ENCODE measurements at places on chromosomes 1 and 21.

GRCh38 chr1:234967121-234967520 is 161.5 kb downstream of the TOMM20 start:
- no peak for DNase-seq

DNA sequence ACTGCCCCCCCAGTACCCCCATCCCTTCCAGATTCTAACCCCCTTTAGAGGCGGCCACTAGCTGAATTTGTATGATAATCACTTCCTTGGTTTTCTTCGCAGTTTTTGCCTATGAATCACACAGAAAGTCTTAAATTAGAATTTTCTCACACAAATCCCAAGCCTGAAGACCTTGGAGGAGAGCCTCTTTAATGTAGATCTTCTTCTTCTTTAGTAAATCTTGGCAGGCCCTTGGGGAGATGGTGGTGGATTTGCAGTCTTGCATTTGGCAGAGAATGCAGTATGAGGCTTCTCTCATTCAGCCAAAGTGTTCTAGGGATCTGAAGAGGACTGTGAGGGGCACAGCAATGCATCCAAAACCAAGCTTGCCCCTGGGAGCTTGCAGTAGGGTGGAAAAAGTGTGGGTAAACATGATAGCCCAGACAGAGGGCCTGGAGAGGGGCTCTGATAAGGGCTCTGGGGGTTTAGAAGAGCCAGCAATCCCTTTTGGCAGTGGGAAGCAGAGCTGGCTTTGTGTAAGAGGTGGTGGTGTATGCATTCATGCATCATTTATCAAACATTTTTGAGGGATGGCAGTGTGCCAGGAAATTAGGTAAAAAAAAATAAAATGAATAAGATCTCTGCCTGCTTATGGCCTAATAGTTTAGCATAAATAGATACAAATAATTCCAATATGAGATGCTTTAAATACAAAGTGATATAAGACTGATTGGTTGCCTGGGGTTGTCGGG is 7.7 kb upstream of the CDC42 start:
- no peak for DNase-seq

DNA sequence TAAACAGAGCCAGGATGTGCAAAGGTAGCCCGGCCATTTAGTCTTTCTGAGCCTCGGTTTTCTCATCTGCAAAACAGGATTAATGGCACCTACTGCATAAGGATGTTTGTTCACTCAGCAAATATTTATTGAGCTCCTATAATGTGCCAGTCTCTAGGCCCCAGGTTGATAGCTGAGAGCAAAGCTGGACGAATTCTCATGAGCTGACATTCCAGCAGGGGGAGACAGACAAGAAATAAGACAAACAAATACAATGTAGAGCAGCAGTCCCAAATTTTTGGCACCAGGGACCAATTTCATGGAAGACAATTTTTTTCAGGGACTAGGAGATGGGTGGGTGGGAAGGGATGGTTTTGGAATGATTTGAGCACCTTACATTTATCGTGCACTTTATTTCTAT is 74.3 kb upstream of the PAX7 start:
- DNase-seq, result no peak

DNA sequence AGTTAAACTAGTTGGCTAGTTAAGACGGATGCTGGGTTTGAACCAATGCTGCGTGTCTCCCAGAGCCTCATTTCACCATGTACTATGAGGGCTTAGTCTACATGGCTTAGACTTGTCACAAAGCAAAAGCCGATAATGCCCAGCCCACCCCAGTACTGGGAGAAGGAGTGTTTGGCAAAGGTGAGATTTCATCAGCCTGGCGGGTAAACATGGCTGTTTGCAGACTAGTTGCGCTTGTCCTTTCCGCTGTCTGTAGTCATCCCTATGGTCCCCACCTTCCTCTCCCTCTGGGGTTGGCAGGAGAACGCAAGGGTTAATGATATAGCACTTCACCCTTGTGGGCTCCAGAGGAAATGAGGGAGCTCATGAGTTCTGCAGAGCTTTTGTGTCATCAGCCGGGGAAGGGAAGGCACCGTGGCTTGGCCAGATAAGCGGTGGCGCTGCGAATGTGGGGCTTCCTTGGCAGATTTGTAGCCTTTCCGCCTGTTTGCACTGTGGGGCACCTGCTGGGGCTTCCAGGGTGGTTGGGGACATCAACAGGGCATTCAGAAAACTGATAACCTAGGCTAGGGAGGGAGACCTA is 29.2 kb downstream of the SOX13 start:
- DNase-seq, result no peak

GRCh38 chr1:53549287-53549686 is 90.1 kb downstream of the DMRTB1 start:
- DNase-seq, result no peak

DNA sequence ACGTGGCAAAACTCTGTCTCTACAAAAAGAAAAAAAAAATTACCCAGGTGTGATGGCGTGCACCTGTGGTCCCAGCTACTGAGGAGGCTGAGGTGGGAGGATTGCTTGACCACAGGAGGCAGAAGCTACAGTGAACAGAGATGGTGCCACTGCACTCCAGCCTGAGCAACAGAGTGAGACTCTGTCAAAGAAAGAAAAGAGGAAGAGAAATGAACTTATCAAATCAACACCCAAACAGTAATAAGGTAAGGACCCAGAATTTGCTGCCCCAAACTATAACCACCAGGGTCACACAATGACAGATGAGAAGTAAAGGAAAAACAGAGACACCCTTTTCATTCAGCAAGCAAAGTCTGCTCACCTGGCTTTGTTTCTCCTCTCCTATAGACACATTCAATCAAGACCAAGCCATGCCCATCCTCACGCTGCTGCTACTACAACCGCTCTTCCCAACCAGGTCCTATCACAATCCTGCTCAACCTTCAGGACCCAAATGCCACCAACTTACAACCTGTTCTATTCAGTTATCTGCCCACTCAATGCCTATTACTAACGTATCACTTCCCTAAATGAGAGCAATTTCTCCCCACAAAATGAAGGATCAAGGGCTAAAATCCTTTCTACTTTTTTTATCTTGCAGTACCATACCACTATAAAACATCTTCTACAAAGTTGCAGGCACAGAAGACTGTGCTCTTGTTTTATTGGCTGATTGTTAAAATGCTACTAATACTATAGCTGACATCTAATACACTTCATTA is 183.5 kb downstream of the RERE start:
- no peak for DNase-seq

DNA sequence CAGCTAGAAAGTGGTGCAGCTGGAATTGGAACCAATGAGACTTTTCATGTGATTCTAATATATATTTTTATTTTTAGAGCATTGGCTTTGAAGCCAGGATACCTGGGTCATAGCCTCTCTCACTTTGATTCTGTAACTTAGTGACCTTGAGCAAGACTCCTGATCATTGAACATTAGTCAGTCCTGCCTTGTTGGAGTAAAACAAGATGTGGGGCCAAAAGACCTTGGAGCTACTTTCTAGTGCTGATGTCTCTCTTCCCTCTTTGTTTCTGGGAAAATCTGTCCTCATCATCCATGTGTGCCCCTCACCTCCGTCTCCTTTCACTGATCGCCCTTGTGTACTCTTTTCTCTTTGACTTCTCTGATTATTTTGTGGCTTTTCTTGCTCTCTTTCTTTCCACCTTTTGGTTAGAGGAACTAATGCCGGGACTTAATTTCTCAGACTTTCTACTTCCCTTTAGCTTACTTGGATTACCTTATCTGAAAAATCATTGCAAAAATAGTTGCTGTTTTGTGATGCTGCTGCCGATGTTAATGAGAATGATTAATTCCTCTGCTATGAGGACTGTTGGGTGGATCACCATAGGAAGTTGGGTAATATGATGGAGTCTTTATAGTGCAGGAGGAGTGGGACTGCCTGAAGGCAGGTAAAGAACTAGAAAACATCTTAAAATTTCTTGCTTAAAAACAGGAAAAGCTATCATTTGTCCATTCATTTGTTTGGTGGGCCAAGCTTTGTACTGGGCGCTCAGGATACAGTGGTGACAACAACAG is 72.0 kb downstream of the NOS1AP start:
- DNase-seq, result no peak

DNA sequence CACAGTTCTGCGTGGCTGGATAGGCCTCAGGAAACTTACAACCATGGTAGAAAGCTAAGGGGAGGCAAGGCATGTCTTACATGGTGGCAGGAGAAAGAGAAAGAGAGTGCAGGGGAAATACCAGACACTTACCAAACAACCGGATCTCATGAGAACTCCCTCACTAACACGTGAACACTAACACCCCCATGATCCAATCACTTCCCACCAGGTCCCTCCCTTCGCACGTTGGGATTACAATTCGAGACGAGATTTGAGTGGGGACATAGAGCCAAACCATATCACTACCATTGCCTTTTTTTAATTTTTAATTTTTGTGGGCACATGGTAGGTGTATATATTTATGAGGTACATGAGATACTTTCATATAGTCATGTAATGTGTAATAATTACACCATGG is 23.8 kb upstream of the PPP1R8 start:
- no peak for DNase-seq

DNA sequence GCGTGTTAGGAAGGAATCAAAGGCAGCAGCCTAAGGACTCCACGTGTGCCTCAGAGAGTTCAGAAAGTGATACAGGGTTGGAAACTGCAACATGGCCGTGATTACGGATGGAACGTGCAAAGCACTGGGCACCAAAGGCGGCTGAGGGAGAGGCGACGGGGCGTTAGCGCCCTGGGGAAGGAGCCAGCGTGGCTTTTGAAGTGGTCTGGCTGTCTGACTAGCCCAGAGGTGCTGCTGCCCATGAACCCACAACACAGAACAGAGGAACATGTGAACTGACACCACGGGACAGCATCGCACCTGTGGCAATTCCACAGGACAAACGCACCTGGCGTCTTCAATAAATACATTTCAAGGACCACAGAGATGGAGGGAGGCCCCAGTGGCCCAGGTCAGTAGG is 18.0 kb upstream of the TMEM52 start:
- no peak for DNase-seq

DNA sequence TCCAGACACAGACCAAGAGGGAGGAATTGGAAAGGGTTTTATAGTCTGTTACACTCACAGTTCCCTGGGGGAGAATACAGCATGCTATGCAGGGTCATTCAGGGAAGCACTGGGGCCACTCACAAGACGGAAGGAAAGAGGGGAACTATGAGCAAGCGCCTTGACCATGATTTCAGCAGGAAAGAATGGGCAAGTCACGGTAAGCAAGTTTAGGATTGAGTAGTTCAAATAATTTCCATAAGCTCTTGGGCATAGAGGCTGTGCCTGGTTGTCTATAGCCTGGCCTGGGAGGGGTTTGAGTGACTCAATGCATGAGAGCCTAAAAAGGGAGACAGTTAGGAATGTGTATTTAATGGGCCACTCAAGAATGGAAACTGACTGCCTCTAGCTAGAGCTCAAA is 176.7 kb downstream of the TTLL7 start:
- DNase-seq, result no peak

GRCh38 chr21:30831194-30831765 is 1.7 kb upstream of the KRTAP7-1 start:
- peak; percentile 23 for DNase-seq

DNA sequence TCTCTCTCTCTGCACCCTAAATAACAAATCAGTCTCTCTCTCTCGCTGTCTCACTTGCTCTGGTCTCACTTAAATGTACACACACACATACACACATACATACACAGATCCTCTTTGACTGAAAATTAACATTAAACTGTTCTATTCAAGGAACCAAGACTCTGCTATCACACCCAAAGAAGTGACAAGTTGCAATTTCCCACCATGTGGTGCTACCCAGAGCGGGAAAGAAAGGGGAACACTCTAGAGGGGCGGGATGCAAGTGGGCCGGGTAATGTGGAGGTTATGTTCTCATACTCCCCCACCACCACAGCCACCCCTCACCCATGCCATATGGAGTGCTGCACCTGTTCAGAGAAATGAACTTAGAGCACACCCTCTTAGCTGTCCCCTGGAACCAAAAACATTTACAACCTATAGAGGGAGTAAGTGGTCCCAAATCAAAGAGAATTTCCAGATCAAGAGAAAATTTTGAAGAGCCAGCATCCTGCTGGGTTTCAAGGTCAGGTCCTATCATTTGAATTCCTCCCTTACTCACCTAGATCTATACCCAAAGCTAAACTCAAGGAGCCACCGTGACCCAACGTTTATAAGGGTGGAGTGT is 319.4 kb downstream of the BRINP2 start:
- DNase-seq, result no peak

DNA sequence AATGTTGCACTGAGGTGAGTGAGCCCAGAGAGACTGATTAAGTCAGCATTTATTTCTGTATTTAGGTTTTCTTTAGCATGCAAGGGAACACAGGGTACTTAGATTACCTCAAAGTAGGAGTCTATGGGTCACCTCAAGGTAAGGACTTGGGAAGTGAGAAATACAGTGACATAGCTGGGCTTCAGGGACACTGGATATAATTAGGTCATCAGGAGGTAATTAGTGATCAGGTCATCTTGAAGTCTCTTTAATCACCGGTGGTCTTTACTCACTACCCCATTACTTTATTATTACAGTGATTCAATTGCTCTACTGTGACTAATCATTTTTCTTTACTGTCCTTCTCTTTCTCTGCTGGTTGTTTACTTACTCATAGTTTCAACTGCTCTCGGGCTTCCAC is 59.9 kb upstream of the KCNK1 start:
- no peak for DNase-seq

DNA sequence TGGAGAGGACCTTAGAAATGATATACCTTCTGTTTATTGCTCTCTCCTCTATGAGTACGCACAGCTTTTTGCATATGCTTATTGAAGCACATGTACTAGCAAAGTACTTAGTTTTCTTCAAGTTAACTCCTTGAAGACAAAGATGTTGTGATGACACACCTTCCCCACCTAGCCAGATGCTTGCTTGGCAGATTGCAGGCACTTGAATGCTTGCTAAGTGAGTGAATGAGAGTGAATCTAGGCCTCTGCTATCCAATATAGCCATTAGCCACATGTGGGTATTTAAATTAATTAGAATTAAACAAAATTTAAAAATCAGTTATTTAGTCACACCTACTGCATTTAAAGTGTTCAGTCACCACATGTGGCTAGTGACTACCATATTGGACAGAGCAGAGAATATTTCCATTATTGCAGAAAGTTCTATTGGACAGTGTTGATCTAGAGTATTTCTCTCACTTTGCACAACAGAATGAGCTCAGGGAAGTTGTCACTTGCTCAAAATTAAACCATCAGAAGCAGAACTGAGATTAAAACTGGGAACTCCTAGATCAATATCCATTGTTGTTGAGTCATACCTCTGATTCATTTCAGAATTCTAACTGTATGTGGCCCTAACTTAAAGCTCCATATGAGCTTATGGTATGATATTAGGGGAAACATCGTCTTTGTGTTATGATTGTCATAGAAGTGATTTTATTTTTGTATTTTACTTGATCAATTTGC is 8.6 kb upstream of the EEIG2 start:
- no peak for DNase-seq

- no peak for DNase-seq
Measured at GRCh38 chr21:18058731-18059398, 185.8 kb upstream of the CHODL start.

- peak; percentile 76 for DNase-seq
Measured at GRCh38 chr21:43362321-43362791, 64.6 kb downstream of the SIK1 start.

DNA sequence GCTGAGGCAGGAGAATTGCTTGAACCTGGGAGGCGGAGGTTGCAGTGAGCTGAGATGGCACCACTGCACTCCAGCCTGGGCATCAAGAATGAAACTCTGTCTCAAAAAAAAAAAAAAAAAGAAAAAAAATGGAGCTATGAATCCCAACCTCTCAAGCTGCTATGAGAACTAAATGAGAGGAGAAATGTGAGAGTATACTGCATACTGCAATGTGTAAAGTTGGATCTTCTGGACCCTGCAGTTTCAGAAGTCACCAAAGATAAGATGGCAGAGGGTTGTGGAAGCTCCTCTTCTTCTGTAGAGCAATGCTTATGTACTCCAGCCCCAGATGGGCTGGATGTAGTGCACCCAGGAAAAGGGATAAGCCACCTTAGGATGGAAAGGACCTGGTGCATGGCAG is 55.6 kb downstream of the PLXNA2 start:
- no peak for DNase-seq

GRCh38 chr1:208278638-208279037 is 34.5 kb upstream of the PLXNA2 start:
- DNase-seq, result no peak
